ENCODE measurements at places on chromosomes 12 and 14.

DNA sequence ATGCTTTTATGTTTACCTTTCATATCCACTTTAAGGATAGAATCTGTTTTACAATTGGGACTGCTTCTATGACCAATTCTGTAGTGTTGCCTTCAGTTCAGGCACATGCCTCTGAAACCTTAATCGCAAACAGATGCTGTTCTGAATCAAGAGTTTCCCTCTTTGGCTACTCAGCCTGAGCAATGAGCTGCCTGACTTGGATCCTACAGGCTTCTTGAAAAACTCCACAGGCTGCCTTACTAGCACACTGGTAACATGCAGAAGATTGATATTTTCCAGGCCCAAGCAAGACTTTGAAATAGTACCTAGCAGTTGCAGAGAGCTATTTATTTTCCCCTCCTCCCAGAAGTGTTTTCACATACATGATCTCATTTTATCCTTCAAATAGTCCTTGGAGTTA, 34.8 kb upstream of the PMCH start:
- no peak for DNase-seq

GRCh38 chr12:124898200-124898922, 16.1 kb downstream of the UBC start:
- no peak for DNase-seq

DNA sequence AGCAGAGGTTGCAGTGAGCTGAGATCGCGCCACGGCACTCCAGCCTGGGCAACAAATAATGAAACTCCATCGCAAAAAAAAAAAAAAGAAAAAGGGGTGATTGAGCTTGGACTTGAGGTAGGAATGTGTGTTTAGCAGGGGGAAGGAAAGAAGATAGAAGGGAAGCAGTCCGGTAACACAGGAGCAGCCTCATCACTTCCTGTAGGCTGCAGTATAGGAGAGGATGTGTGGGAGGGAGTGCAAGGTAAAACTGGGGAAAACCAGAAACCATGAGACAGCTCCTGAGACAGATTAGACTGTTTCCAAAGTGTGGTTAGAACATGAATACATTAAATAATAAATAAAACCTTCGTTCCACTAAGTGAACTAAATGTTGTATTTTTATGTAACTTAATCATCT, 49.2 kb downstream of the FGD4 start:
- DNase-seq, result no peak

DNA sequence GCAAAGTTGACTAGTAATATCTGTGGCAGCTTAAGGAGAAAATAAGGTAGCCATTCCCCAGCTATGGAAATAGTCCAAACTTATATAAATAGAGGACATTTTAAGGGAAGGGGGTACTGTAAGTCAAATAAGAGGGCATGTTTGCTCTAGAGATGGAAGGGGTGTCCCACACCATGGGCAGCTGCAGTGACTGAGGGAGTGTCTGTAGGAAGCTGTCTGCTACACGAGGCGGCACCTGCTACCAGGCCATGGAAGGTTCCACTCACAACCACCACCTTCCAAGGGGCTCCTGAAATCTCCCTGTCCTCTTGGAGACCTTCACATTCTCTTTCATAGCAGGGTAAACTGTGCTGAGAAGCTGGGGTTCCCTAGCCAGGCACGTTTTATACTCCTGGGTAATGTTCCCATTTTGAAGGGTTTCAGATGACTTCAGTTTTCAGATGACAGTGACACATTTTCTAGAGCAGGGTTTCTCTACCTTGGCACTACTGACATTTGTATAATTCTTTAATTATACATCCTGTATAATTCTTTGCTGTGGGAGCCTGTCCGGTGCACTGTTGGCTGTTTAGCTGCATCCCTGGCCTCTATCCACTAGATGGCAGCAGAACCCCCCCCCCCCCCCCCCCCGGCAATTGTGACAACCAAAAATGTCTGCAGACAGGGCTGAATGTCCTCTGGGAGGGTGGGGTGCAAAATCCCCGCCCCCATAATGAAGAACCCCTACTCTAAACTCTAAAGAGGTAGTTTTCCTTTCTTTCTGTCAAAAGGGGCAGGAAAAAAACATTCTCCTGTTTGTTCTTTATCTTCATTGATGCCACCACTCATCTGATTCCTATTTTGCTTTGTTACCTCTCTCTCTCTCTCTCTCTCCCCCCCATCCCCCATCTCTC, 11.6 kb upstream of the SMCO2 start:
- no peak for DNase-seq

DNA sequence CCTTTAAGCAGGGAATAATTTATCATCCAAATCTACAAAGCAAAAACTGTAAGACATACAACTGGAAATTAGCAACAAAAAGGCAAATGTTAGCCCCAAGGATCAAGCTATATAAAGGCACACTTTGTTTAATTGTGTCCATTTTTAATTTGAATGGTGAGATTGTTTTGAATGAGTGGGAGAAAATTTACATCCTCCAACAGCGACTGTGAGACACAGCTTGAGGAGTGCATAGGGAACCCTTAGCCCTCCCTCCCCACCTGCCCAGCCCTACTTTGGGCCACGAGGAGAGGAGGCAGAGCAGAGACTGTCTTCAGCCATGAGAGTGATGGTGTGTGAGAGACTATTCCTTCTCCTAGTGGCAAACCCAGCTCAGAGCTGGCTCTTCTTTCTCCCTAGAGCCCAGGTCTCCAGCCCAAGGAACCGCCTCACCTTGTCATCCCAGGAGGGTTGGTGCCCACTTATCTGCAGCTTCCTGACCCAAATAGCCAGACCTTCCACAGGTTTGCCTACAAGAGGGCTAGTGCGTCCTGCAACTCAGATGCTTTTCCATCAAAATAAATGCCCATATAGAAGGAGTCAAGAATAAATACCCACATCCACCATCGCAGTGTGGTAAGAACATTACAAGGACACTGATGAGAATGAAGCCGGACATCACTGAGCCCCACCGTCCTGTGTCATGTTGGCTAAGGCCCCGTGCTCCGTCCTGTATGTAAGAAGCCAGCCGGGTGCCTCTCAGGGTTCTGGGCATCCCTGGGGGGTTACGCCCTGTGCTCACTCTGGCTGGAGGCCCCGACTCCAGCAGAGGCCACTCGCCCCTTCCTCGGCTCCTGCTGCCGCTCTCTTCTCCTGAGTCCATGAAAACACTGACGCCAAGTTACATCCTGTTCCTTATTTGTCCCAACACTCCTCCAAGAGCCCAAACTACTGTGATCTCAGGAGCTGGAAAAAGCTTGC, 36.4 kb upstream of the C14orf180 start:
- no peak for DNase-seq

- DNase-seq, result no peak
These were observed 33.1 kb upstream of the MMP17 start for GRCh38 chr12:131795064-131795463.

- no peak for DNase-seq
These were observed 52.8 kb downstream of the AKAP6 start for GRCh38 chr14:32381869-32382268.

DNA sequence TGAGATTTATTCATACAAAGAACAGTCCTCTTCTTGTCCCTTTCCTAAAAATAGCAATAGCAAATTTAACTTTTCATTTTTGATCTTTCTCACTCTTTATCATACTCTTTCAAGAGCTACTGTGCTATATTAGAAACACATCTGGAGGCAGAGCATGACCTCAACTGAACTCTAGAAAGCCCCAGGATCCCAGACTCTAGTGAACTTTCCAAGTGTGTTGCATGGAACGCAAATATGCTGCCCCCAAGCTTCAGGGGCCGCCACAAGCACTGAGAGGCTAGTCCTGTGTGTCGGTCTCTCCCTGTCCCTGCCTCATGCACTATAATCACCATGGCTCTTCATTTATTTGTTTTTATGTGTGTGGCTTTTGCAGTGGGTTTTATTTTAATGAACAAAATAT, 38.7 kb upstream of the ZNF641 start:
- DNase-seq, result no peak

DNA sequence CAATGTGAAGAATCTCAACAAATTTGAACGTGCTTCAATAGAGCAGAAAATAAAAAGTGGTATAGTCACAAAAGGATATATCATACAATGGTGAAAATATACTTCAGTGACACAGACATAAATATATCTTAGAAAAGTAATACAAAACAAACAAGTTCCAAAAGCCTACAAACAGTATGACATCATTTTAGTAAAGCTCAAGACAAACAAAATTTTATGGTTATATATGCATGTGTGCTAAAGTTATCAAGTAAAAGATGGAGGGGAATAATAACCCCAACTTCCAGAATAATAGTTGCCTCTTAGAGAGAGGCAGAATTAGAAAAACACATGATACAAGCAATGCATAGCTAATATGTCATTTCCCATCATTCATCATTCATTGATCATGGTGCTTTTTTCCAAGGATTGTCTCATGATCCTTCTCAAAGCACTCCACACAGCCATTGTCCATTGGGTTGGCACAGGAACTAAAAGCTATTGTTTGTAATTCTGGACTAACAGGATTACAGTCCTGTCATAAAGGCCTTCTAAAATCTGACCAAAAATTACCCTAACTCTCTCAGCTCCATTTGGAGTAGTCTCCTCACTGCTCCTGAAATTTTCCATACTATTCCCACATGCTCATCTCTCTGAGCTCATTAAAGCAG, 59.5 kb downstream of the IFNG-AS1 start:
- no peak for DNase-seq

DNA sequence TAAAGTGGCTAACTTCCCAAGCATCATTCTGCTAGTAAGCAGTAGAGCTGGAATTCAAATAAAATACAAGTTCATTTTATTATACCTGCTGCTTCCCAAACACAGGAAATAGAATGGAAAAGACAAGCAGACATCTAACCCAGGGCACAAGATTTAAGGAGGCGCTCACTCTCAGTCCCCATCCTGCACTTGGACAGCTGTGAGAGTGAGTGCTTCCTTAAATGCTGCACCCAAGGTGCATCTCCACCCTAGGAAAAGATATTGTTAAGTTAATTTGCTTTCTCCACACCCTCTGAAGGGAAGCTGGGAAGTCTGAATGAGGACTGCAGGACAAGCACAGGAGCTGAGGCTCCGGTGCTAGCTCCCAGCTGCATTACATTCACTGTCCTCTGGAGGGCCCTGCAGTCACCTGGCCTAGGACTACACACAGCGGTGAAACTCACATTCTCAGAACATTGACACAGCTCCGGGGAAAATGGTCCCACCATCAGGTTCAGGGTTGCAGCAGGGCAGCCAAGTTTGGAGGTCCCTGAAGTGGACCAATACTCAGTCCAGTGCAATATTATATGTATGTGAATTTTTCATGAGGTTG, 14.2 kb downstream of the HEBP1 start:
- DNase-seq, result no peak

DNA sequence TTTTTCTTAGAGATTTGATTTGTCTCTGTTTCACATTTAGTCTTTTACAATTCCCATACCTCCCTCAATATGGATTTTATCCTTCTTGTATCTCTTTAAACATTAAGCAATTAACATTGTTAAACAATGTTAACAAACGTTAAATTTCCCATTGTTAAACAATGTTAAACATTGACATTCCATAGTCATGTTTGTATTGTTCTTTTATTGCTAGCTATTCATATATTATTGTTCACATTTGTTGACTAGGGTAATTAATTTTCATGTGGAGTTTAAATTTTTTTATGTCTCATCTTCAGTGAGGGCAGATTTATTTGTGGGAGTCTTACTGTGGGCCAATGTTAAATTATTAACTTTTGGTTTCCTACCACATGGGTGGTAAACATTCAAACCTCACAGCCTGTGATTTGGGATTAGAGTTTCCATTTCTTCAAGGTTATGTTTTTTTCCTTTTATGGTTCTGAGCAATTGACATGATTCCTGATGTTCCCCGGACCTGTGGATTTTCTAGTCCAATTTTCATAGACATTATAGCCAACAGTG, 294.3 kb downstream of the ALG10B start:
- DNase-seq, result no peak

GRCh38 chr12:60437297-60437696, 841.5 kb downstream of the SLC16A7 start:
- no peak for DNase-seq

GRCh38 chr14:63745858-63746425, 18.1 kb upstream of the SGPP1 start:
- no peak for DNase-seq

DNA sequence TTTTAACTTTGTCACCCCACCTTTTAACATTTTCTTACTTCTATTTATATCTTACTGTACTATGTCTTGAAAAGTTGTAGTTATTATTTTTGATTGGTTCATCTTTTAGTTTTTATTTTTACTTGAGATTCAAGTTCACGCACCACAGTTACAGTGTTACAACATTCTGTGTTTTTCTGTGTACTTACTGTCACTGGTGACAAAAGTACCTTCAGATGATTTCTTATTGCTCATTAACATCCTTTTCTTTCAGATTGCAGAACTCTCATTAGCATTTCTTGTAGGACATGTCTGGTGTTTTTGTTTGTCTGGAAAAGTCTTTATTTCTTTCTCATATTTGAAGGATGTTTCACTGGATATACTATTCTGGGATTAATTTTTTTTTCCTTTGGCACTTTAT, 289.9 kb downstream of the BCAT1 start:
- no peak for DNase-seq

DNA sequence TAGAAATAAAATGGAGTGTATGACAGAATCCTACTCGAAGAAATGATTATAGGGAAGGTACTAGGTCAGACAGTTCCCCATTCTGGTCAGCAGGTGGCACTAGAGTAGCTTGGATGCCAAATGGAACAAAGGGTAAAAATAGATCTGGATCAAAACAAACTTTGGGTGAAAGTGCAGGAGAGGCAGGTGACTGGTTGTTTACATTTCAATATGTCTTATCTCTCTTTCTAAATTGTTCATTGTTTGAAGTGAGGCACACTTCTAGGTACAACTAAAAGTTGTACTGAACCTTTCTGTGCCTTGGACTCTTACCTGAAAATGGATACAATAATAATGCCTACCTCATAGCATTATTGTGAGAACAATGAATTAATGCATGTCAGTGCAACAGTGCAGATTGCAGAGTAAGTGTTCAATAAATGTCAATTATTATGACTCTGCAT, 62.0 kb upstream of the OSBPL8 start:
- DNase-seq, result peak; percentile 49

- no peak for DNase-seq
These were observed 7.4 kb upstream of the EPS8 start for GRCh38 chr12:15796493-15797141.

GRCh38 chr14:49480053-49480760, 106.0 kb downstream of the RPS29 start:
- no peak for DNase-seq

- DNase-seq, result no peak
These were observed 114.8 kb downstream of the C12orf75 start for GRCh38 chr12:105445249-105445648.

DNA sequence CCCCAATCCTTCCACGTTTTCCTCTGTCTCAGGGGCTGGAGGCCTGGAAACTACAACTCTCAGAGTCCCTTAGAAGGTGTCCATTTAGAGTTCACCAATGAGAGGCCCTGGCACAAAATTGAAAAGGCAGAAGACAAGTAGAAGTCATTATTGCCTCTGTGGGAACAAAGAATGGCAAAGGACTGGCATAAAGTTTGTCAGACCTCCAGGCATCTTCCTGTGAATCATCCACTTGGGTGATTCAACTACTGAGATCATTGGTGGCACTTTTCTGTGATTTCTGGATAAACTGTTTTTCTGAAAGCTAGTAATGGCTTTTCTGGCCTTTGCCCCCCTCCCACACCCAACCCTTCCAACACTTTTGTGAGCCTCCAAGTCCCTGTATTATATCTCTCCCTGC, 42.6 kb upstream of the C12orf42 start:
- no peak for DNase-seq

GRCh38 chr14:105430565-105430964, 10.9 kb downstream of the MTA1 start:
- no peak for DNase-seq

All from smooth muscle cell of the brain vasculature (primary cell).